Small intestine (tissue), 16 donors: ENCODE measurements at places on chromosomes 7 and 10.
A peak's percentile ranks its signal among the peaks of the same experiment; 100 is the strongest.

DNA sequence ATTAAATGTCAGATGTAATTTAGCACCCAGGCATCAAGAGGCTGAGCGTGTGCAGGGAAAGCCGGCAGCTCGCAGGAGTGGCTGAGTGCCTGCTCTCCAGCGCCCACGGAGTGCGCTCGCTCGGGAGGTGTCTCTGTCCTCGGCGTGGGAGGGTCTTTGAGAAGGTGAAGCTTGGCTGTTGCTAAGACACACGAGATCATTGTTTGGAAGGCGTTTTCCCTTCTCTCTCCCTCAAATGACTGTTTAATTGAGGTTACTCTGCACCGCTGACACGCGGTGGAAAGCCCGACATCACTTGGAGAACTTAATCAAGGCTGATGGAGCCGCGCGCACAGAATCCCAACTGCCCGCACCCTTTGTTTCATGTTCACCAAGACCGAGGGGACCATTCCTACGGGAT, 414.6 kb downstream of the DNAJB6 start:
- no peak for DNase-seq

GRCh38 chr7:83468251-83468739, 180.6 kb downstream of the SEMA3E start:
- DNase-seq, result peak; percentile 13

- no peak for DNase-seq
These were observed 129.0 kb downstream of the HIBADH start for GRCh38 chr7:27533652-27534081.

GRCh38 chr7:36784991-36785940, 61.0 kb upstream of the AOAH start:
- DNase-seq, result peak; percentile 23

DNA sequence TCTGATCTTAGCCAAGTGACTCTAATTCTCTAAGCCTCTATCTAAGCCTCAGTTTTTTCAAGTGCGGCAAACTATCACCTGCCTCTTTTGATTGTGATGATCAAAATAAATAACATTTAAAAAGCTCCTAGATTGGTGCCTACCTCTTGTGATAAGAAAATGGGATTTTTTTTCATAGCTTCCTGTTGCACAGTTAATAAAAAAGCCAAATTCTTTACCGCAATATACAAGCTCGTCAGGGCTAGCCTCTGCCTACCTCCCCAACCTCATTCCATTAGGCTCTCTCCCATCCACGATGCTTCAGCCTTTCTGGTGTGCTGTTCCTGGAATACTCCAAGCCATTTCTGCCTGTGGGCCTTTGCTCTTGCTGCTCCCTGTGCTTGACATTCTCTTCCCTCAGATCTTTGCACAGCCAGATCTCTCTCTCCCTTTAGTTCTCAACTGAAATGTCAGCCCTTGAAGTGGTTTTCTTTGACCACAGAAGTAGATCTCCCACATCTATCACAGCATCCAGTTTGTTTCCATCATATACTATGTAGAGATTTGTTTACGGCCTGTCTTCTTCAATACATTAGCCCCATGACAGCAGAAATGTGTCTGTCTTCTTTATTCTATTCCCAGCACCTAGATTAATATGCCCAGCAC, 48.8 kb downstream of the SFR1 start:
- no peak for DNase-seq
